ENCODE measurements at places on chromosomes 4 and X. TPM values are rescaled to one million over a fixed set of nuclear protein-coding genes. Genes with fewer than 3 reads are reported as not detected.

TBX22 gene
- total RNA-seq: not detected

NDST4 gene
- 32.8 TPM for total RNA-seq

HPGD gene
- total RNA-seq: 1.3 TPM

SYNPO2 gene
- 0.20 TPM for total RNA-seq

BCAP31 gene
- total RNA-seq: 219 TPM

MMRN1 gene
- total RNA-seq: 0.11 TPM

PHKA1 gene
- 10.5 TPM for total RNA-seq

DMRTC1 gene
- not detected for total RNA-seq

CLTRN gene
- total RNA-seq: not detected

TCP11X2 gene
- total RNA-seq: not detected

NPY2R gene
- not detected for total RNA-seq

MAP3K15 gene
- total RNA-seq: 0.06 TPM

FGFBP2 gene
- not detected for total RNA-seq

CACNA1F gene
- total RNA-seq: not detected

Data from A673 (cell line).